ENCODE measurements at places on chromosomes 6 and 20.

GRCh38 chr6:156256161-156256560, 521.0 kb upstream of the ARID1B start:
- DNase-seq: no peak

DNA sequence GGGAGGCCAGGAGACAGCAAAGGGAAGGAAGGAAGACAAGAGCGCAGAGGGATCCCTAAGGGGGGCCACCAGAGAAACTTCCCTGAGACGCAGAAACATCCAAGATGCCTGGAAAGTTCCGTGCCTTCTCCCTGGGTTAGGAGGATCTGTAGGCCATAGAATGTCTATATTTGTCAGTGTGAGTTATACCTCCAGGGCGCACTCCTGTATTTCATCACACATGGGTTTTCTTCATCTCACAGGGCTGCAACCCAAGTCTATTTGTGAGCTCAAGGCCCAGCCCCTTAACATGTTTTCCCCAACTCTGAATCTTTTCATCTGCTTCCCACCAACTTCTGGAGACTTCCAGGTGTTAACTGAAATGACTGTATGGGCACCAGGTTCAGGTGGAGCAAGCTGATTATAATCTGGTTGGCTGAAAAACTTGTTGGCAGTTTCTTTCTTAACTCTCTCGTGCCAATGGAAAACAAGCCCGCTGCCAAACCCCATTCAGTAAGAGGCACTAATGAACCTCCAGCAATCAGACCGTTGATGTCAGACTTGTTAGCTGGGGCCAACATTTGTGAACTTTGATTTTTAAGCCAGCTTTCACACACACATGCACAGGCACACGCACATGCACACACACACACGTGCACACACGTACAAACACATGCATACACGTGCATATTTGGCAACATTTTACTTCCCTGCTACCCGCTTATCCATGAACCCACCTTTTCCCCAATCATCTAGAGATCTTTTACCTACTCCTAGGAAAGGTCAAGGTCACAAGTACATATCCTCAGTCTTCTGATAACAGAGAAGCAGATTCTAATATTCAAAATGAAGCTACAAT, 247.5 kb upstream of the GMDS start:
- DNase-seq: no peak

DNA sequence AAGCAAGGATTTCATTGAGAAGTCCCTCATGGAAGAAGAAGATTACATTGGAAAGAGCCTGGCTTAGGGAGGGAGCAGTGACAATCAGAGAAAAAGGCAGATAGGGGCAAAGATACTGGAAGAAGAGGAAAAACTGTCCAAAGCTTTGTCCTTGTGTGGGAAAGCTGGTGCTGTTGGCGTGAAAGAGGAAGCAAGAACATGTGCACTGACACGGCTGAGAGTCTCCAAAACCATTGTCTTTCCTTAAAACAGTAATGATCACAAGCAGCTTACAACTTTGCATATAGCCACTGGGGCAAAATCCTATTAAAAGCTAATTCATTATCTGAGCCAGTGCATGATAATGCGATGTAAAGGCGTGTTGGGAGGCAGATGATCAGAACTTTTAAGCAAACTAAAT, 85.1 kb upstream of the ESR1 start:
- no peak for DNase-seq

GRCh38 chr6:44260011-44260410, 2.7 kb upstream of the SLC35B2 start:
- no peak for DNase-seq

DNA sequence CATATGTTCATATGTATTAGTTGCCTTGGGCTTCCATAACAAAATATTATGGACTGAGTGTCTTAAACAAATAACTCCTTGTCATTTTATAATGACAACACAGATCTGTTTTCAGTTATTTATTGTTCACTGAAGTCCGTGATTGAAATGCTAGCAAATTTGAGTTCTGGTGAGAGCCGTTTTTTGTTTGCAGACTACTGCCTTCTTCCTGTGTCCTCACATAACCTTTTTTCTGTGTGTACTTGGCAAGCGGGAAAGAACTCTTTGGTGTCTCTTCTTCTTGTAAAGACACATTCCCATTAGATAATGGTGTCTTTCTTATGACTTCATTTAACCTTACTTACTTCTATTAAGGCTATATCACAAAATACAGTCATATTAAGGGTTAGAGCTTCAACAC, 482.9 kb upstream of the EYS start:
- DNase-seq: no peak

DNA sequence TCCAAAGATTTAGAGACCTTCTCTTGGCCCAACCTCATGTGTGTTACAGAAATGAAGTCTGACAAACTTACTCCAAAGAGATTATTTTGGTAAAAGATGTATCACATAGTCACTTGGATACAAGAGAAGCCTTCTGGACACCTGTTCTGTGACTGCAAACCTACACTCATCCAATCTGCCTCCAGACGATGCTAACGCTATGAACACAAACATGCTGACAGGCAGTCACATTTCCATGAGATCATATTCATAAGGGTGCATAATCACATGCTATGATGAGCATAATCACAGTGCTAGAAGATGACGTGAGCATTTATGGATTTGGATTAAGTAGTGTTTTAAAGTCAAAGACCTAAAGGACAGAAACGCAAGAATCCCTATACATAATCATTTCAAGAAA, 340.2 kb downstream of the HACE1 start:
- no peak for DNase-seq

GRCh38 chr6:906920-907319, 214.0 kb upstream of the EXOC2 start:
- DNase-seq: no peak

DNA sequence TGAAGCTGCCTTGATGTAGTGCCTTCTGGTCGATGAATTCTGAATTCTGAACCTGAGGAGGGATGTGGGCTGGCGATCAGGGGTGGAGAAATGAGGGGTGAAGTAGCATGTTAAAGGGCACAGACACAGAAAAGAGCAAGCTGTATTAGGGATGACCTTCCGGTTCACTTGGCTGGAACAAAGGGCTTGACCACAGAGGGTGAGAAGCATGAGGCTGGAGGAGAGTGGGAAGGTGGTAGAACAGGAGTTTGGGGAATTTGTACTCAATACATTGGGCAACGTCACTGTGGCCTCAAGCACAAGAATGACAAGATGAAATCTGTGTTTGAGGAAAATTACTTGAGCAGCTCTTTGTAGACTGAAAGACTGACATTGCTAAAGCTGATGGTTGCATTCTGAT, 155.8 kb downstream of the SOBP start:
- no peak for DNase-seq

DNA sequence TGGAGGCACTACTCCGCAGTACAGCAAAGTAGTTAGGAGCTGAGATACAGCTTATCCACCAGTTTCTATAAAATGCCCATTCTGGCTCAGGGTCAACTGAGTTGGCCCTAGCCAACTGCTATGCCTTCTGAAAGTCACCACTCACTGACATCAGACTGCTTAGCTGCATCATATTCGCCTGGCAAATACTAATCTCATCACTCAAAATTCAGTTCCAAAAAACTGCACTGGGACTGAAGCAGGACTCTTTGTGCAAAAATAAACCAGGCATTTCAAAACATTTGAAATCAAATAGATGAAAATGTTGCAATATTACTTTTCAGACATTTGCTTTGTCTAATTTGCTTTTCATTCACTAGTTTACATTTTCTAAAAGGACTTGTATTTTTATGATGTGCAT, 230.0 kb downstream of the ALDH8A1 start:
- DNase-seq: no peak

DNA sequence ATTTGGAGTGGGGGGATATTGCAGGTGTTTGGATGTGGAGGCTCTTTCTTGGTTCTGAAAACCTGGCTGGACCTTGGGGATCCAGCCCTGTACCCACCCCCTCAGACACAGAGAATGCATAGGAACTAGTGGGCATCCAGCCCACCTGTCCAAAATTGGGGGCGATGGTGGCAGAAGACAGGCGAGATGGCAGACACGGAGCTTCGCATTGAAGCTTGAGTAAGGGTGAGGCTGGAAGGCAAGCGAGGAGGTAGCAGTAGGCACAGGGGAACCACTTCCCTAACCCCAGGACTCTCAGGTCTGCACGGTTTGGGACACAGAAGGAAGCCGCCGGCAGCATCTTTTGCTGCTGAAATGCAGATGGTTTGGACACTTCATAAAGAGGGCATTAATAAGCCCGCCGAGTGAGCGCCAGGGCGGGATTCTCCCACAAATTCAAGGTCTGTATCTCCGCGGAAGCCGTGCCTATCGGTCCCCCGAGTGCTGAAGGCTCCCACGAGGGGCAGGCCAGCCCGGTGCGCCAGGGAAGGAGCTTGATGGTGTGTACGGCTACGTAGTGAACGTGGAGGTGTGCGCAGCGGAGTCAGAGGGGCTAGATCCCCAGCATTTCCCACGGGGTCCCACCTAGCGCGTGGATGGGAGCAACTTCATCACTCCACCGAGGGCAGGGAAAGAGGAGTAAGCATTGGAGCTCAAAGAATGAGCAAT, 1.6 kb upstream of the FOXA2 start:
- no peak for DNase-seq

- DNase-seq: no peak
Measured at GRCh38 chr6:53524455-53524815, 20.5 kb downstream of the GCLC start.

DNA sequence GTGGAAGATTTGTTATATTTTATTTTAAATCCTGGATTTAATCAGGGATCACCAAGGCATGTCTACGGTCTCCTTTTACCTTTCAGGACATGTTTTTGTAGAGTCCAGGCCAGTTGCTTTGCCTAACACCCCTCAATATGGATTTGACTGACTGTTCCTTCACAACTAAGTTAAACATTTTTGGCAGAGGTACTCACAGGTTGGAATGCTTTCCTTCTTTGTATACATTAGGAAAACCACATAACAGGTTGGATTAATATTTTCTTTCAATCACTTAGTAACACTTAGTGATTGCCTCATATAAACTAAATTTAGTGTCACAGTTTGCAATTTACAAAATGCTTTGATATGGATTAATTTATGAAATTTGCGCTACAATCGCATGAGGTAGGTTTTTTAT, 64.5 kb downstream of the IPCEF1 start:
- DNase-seq: no peak

GRCh38 chr6:127997496-127998164, 96.8 kb upstream of the THEMIS start:
- DNase-seq: no peak

- DNase-seq: no peak
Measured at GRCh38 chr20:58044931-58045555, 183.4 kb downstream of the ANKRD60 start.

DNA sequence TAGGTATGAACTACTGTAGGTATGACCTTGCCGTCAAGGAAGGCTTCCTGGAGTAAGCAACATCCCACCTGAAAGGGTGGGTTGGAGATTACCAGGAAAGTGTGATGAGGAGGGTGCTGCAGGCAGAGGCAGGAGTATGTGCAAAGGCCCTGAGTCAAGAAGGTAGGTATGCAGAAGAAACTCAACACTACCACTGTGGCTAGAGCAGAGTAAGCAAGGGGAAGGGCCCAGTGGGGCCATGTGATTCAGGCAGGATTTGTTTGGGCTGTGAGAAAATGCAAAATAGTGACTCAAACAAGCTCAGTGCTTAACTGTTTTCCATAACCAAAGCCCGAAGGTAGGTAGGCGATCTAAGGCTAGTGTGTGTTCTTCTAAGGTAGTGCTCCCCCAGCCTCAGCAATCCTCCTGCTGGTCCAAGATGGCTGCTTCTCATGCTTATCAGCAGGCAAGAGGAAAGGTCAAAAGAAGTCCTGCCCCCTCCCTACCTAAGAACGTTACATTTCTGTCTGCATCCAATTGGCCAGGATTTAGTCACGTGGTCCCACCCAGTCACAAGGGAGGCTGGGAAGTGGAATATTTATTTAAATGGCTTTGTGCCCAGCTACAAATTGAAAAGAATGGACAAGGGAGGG, 36.2 kb upstream of the HMGA1 start:
- no peak for DNase-seq

GRCh38 chr6:36378936-36379335, 8.5 kb downstream of the ETV7 start:
- DNase-seq: no peak

DNA sequence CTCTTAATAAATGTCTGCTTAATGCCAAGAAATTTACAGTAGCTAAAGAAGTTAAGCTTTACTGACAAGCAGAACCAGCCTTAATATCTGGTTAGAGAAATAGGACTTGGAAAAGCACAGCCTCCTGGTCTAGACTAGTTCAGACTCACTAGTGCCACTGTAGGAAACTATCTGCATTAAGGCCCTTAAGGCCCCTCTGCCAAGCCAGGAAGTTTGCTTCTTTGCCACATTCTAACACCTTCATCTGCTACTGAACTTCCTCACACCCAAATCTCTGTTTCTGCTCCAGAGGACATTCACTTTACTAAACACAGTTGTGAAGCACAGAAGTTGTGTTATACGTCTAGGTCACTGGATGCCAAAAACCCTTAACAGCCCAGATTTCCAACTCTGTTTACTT, 302.8 kb downstream of the BTBD9 start:
- DNase-seq: no peak

DNA sequence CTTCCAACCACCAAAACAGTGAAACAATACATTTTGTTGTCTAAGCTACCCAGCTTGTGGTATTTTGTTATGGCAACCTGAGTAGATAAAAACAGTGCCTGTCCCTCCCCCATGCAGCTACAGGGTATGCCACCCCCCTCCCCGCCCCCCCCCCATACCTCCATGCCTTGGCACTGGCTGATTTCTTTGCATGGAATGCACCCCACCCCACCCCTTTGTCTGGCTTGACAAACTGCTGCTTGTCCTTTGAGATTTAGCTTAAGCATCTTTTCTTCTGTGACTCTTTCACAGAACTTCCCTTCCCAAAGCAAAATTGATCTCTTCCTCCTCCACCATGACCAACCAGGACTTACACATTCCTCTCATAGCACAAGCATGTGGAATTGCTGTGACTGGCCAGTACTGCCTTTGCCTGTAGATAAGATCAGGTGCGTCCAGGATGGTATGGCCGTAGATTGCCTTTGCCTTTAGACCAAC, 64.6 kb upstream of the ADGRF1 start:
- DNase-seq: no peak

DNA sequence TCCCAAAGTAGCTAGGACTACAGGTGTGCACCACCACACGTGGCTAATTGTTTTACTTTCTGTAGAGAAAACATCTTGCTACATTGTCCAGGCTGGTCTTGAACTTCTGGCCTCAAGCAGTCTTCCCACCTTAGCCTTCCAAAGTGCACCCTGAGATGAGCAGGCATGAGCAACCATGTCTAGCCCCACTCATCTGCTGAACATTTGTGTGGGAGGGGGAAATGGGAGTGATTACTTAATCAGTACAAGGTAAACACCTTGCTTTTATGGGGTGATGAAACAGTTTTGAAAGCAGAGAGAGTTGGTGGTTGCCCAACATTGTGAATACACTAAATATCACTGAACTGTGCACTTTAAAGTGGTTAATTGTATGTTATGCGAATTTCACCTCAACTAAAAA, 5.3 kb downstream of the APMAP start:
- no peak for DNase-seq

- no peak for DNase-seq
Measured at GRCh38 chr6:167211881-167212712, 54.3 kb upstream of the GPR31 start.

DNA sequence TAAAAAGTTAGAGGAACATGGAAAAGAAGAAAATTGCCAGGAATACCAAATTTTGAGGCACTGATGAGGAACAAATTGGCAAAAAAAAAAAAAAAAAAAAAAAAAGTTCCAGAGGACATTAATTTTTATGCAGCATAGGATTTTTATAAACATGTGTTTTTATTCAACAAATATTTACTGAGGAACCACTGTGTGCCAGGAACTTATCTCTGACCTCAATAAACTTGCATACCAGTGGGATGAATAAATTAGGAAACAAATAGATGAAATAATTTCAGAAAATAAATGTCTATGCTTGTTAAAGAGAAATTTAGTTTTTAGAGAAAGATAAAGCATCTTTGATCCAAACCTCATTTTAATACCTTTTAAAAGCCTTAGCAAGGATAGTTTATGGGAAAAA, 175.1 kb downstream of the PDE10A start:
- DNase-seq: no peak
